ENCODE measurements at places on chromosomes 6 and 20. TPM values are rescaled to one million over a fixed set of nuclear protein-coding genes. Genes with fewer than 3 reads are reported as not detected.

The SLC26A8 gene
- not detected for total RNA-seq

The SYS1 gene
- 15.8 TPM for total RNA-seq

The SAMD10 gene
- 0.34 TPM for total RNA-seq

The PPP1R11 gene
- total RNA-seq = 12.3 TPM

The LKAAEAR1 gene
- 0.09 TPM for total RNA-seq

The CENPW gene
- total RNA-seq = 9.3 TPM

The LTA gene
- total RNA-seq = not detected

The LRFN2 gene
- not detected for total RNA-seq

The PKIB gene
- 2.1 TPM for total RNA-seq

The SPTLC3 gene
- 4.6 TPM for total RNA-seq

The NRN1 gene
- 0.09 TPM for total RNA-seq

The DLGAP4 gene
- 9.1 TPM for total RNA-seq

The FAM162B gene
- 0.32 TPM for total RNA-seq

The TRIM40 gene
- total RNA-seq = not detected

The PARD6B gene
- total RNA-seq = 0.26 TPM

The ZKSCAN8 gene
- total RNA-seq = 13.1 TPM

The SLC22A3 gene
- total RNA-seq = 0.09 TPM

The GSTA4 gene
- total RNA-seq = 43.6 TPM

The RNF217 gene
- 7.3 TPM for total RNA-seq

The FOXC1 gene
- 2.3 TPM for total RNA-seq

The CRIP3 gene
- total RNA-seq = 0.77 TPM

The SIRPB2 gene
- not detected for total RNA-seq

The MTHFD1L gene
- total RNA-seq = 20.1 TPM

The TCP11 gene
- not detected for total RNA-seq

The PBOV1 gene
- total RNA-seq = not detected

The SIGLEC1 gene
- not detected for total RNA-seq

The LSM2 gene
- 19.1 TPM for total RNA-seq

The SCUBE3 gene
- total RNA-seq = 2.8 TPM

The VNN1 gene
- not detected for total RNA-seq

The MDC1 gene
- total RNA-seq = 2.4 TPM

The RIPPLY2 gene
- total RNA-seq = not detected

The DIDO1 gene
- 27.3 TPM for total RNA-seq

The GGT7 gene
- 10.7 TPM for total RNA-seq

The RFX6 gene
- total RNA-seq = not detected

The SOX18 gene
- total RNA-seq = under 0.01 TPM

The PCK1 gene
- not detected for total RNA-seq

The RSPO4 gene
- total RNA-seq = not detected

The WFDC11 gene
- not detected for total RNA-seq

The ADGRF4 gene
- total RNA-seq = not detected

The PACSIN1 gene
- not detected for total RNA-seq

The PET117 gene
- 11.0 TPM for total RNA-seq

The PEX3 gene
- 20.8 TPM for total RNA-seq

The ANKS1A gene
- 5.7 TPM for total RNA-seq

The MCM9 gene
- total RNA-seq = 7.1 TPM

All from bronchial smooth muscle cell (primary cell).